T-helper 17 cell (primary cell): ENCODE measurements at places on chromosomes 3 and 15.

DNA sequence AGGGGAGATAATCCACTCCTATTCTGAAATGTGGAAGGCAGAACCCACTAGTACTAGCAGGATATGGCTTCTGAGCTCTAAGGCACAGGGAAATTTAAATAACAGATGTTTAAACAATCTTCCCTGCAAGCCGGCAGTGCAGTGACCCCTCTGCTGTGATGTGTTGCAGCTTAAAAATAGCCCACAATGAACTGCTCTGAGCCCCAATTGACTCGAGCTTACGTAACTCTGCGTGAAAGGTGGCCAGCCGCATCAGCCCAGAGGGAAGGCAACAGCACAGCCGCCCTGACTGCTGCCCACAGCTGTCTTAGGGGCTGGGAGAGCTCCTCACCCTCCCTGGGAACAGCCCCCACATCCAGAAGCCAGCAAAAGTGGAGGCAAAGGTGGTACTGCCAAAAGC is 12.5 kb upstream of the CAMKV start:
- no peak for DNase-seq

GRCh38 chr3:155354658-155355057 is 61.2 kb upstream of the STRIT1 start:
- DNase-seq = no peak

GRCh38 chr3:86973440-86973839 is 17.5 kb downstream of the VGLL3 start:
- no peak for DNase-seq

DNA sequence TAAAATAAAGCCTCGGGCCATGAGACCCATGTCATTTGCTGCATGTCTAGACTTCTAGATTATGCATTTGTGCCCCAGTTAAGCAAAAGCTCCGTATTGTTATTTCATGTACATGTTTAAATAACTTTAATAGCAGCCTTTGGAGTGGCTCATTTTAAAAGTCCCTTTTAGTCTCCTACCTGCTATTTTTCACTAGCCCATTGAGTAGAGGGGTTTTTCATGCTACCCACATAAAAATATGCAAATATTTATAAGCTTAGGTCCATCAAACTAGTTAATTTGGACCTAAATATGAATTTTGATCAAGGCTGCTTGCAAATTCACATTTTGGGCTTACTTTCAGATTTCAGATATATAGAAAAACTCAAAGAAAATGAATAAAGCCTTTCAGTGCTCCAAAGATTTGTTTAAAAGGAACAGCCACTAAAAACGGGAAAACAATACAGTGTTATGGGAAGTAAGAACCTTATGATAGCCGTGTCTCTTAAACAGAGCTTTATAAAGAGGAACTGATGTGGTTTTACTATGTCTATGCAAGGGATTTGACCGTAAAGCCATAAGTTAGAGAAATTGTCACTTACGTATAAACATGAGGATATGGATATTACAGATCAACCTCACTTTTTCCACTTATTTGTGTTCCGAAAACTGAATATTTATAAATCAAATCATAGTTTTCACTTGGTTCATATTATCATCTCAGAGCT is 30.0 kb downstream of the FILIP1L start:
- no peak for DNase-seq

DNA sequence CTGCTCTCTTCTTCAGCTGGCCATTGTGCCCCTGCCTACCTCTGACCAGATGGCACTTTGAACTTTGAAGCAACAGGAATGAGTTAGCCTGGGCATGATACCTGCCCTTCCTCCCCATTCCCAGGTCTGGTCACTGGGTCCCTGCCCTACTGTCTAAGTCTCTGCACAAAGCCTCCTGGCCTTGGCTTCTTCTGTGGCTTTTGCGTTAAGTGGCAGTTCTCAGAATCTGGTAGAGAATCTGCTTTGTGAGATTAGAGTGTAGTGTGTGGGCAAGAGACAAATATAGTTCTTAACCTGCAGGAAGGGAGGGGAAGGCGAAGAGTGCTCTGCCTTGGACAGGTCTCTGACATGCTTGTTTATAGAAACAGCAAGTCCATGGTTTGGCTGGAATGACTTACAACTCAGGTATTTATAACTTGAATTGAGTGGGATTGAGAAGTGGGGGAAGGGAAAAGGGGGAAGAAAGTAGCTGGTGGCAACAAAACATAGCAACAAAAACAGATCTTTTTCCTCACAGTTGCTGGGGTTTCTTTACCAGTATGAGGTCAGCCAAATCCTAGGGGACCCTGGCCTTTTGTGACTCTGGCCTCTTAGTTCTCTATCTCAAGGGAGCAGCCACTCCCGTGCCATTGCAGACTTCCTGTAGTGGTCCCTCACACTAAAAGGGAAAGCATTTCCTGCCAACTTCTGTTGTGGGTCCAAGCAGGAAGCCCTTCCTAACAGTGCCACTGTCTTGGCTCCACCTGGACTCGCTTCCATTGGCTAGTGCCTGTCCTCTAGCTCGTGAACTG is 16.7 kb downstream of the MAPKBP1 start:
- no peak for DNase-seq

GRCh38 chr3:99534951-99535704 is 103.3 kb upstream of the COL8A1 start:
- DNase-seq = no peak

- DNase-seq = no peak
Observed at GRCh38 chr15:49810720-49811119, 189.9 kb downstream of the DTWD1 start.

DNA sequence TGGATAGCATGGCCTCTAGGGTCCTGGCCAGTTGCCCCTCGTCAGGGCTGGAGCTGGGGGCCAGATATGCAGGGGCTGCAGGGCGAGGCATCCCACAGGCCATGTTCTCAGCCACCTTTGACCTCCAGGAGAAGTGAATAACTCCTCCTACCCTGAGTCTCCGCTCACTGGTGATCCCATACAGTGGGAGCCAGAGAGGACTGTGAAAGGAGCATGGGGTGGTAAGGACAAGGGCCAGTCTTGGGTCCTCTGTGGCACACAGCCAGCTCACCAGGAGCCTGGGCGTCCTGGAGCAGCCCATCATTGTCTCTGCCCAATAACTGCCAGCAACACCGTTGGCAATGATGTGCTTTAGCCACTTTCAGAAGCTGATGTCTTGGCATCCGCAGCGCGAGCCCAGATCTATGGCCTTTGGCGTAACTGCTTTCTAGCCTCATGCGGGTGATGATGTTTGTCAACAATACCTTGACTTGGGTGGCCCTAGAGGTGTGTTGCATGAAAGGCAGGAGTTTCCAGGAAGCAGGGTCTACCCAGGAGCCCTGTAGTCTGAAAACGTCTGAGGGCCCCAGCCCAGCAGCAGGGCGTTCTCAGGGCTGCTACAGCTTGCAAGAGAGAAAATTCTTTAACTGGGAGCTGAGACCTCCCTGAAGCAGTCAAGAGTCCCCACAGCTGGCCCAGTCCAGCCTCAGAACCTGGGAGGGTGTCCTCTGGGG is 61.1 kb upstream of the IQSEC1 start:
- no peak for DNase-seq

- no peak for DNase-seq
Observed at GRCh38 chr3:57150113-57150581, 15.0 kb downstream of the IL17RD start.

GRCh38 chr15:98062869-98063268 is 102.4 kb downstream of the ARRDC4 start:
- DNase-seq = no peak

GRCh38 chr3:45724911-45725310 is 35.7 kb downstream of the SACM1L start:
- no peak for DNase-seq

DNA sequence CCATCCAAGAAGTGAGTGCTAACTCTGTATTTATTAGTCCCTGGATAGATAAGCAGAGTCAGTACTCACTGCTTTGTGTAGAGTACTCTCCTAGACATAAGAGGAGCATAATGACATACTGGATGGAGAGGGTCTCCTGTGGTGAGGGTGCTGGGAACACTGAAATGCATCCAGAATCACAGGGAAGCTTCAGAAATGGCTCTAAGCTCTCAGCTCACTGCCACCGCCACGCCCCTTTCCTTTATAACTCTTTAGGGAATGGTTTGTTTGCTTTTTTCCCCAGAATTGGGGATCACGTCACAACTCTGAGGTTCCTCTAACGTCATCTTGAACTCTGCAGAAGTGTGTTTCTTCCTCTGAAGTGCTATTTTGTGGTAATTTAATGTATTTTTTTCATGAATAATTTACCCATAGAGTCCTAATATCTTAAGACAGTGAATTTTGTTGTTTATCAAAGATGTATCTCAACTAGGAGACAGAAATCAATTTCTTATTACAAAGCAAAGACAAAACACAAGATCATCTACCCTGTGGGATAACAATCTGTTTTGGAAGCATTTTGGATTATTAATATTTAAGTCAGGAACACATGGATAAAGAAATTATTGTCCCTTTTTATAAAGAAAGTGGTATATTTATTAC is 154.6 kb downstream of the PTPRG start:
- DNase-seq = no peak

GRCh38 chr15:31977812-31978661 is 52.3 kb upstream of the CHRNA7 start:
- DNase-seq = no peak

DNA sequence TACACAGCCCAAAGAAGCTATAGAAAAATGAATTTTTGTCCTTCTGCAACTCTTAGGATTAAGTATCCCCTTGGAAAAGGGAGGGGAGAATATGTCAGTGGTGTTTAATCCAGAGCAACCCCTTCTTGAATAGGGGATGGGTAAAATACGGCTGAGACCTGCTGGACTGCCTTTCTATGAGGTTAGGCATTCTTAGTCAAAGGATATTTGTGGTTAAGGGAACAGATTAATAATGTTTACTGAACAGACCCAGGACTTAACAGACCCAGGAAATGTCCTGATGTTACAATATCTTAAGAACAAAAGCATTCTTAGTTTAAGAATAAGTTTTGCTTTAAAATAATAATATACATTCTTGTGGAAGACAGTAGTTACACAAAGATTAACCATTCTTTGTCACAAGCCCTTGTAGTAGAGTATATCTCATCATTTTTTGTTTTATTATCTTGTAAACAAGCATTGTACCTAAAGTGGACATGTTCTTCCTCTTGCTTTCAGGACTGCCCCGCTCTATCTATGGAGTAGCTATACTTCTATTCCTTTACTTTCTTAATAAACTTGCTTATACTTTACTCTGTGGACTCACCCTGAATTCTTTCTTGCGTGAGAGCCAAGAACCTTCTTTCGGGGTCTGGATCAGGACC is 43.8 kb upstream of the B3GALNT1 start:
- no peak for DNase-seq

DNA sequence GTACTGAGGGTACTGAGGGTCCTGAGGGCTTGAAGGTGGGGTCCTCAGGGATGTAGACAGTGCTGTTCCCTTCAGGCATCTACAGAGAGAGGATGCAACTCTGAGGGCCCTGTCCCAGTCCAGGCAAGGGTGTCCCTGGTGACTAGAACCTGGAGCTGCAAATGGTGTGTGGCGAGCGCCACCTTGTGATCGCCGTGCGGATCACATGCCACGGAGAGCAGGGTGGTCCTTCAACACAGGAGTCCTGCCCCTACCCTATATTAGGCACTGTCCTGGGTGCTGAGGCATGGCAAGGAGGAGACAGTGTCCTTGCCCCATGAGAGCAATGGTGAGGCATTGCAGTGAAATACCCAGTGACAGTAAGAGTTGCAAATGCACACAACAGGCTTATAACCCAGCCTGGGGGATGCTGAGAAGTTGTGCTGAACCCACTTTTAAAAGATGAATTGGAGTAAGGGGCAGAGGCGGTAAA is 23.6 kb downstream of the RHCG start:
- DNase-seq = no peak

DNA sequence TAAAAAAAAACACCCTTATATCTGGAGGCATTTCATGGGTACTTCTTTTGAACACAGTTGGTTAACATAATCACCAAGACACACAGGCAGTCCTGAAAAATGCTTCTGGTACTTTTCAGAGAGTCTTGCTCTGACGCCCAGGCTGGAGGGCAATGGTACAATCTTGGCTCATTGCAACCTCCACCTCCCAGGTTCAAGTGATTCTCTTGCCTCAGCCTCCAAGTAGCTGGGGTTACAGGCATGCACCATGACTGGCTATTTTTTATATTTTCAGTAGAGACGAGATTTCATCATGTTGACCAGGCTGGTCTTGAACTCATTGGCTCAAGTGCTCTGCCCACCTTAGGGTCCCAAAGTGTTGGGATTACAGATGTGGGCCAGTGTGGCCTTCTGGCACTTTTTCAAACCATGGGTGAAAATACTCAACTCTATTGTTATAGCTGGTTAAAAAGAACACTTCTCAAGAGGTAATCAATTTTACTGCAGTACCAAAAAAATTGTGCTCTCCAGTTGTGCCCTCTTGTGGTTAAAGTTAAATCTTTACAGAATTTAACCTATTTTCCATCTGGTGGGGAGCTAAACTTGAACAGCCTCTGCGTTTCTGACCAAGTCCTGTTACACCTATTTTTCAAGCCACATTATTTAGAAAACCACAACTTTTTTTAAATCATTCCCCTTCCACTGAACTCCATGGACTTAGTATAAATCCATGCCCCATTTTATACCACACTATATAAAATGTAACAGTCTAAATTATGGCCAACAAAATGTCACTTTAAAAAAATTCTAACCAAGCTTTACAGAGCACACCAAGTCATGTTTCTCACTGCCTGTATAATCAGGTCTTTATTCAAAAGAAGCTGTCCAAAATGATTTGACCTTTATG is 1.2 kb upstream of the SNAPC5 start:
- no peak for DNase-seq

GRCh38 chr3:77795013-77795412 is 755.1 kb downstream of the ROBO2 start:
- no peak for DNase-seq

DNA sequence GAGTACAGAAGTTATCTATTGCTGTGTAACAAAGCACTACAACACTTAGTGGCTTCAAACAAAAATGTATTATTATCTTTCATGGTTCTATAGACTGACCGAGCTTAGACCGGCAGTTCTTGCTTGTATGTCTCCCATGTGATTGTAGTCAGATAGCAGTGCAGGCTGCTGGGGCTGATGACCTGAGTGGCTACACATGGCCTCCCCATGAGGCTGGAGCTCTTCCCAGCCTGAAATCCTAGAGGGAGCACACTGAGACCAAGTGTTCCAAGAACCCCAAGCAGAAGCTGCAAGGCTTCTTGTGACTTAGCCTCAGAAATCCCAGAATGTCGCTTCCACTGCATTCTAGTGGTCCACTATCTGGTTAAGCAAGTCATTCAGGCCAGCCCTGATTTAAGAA is 141.2 kb upstream of the TLE3 start:
- no peak for DNase-seq

GRCh38 chr15:60124460-60125070 is 120.5 kb downstream of the FOXB1 start:
- no peak for DNase-seq
